ENCODE measurements at places on chromosomes 16 and 17. TPM values are rescaled to one million over a fixed set of nuclear protein-coding genes. Genes with fewer than 3 reads are reported as not detected.

ALDH3A2 gene
- 86.7 TPM for total RNA-seq

DNA sequence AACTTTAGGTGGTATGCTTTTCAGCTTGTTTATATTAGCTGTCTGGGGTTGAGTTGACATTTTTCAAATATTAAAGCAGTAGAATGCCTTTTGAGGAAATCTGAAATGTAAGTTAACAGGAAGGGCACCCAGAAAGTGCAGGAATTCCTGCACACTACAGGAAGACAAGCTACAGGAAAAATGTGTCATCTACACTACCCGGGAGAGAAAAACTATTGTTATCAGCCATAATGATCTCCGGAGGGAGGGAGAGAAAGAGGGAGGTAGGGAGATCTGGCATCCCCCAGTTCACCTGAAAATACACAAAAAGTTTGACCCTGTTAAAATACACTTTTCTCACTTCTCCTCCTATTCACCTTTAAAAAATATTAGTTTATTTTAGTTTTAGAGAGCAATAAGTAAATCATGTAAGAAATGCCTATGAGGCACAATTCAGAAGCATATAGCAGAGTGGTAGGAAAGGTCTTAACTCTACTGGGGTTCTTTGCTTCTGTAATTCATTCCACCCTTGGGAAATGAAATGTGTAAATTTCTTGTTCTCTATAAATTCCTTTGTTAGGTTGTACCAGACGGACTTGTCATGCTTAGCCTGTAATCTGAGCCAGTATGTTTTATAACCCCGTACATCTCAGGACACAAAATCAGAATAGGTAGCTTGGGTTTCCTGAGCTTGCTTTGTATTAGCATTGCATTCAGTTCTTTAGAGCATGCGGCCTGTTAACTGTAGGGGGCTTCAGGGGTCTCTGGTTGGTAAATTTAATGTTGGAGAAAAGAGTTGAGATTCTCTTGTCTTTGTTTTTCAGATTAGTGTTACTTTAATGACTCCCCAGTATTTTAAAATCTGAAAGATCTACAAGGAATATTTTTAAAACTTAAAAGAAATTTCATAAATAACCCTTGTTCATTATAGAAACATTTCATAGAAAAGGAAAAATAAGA lies 3.3 kb downstream of the MAP2K6 start:
- H3K4me3 ChIP-seq, result no peak overlapping the region
- no peaks in the 10 kb centered on the region for H3K27me3 ChIP-seq
- DNase-seq, result no peak
- no peaks in the 10 kb centered on the region for H3K36me3 ChIP-seq
- H3K4me1 ChIP-seq, result peaks cover 12% of the 10 kb centered on the region
- no peak overlapping the region for H3K27ac ChIP-seq

CCDC92B gene
- not detected for total RNA-seq

DNA sequence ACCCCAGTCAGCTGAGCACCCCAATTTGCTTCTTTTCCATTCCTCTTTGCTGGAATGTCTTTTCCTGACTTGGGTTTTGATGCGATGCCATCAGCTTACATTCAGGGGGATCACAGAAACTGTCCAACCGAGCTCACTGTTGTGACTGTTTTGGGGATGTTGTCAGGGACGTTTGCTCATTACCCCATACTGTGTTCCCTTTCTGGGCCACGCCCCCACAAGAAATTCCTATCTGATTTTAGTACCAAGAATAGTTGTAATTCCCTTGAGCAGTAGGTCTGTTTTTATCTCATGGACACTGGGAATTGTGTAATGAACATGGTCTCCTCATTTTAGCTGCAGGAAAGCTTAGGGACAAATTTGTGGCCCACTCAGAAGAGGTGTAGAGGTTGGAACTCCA lies 2.6 kb upstream of the NTN1 start:
- no peak overlapping the region for H3K27ac ChIP-seq
- H3K36me3 ChIP-seq, result no peaks in the 10 kb centered on the region
- peaks cover 27% of the 10 kb centered on the region for H3K27me3 ChIP-seq
- H3K4me1 ChIP-seq, result peaks cover 21% of the 10 kb centered on the region

CORO6 gene
- 139 TPM for total RNA-seq

DNA sequence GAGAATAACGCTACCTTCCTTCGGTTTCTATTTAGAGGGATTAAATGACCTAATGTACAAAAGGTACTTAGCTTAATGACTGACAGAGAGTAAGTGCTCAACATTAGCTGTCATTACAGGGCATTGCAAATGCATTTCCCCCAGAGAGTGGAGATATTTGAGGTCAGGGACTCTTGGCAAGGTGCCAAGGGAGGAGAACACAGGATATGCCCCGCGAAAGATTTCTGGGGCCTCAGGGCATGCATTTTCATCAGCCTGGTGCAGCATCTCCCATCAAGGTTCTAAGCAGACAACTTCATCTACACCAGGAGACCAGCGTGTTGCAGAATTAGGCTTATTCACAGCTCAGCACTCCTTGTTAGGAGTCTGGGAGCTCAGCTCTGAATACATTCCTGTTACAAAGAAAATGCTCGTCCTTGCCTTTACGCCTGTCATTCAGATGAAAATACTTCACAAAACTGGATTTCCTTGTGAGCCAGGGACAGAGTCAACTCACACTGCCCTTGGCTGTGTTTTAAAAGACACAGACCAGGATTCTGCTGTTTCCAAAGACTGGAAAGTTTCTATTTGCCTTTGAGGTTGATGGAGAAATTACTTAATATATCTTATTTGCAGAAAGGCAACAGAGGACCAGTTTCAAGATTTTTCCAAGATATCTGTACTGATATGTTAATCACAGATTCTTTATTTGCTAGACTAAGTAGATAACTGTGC lies 108.2 kb downstream of the VAT1L start:
- H3K36me3 ChIP-seq, result no peaks in the 10 kb centered on the region
- no peaks in the 10 kb centered on the region for H3K27me3 ChIP-seq
- no peak for DNase-seq
- H3K4me1 ChIP-seq, result no peaks in the 10 kb centered on the region

DNA sequence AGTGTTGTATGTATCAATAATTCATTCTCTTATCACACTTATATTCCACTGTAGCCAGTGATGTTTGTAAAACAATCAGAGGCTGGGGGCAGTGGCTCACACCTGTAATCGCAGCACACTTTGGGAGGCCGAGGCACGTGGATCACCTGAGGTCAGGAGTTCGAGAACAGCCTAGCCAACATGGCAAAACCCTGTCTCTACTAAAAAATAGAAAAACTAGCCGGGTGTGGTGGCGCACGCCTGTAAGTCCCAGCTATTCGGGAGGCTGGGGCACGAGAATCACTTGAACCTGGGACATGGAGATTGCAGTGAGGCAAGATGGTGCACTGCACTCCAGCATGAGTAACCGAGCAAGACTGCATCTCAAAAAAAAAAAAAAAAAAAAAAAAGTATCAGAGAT lies 217.0 kb downstream of the CPPED1 start:
- no peaks in the 10 kb centered on the region for H3K36me3 ChIP-seq
- no peak overlapping the region for H3K27ac ChIP-seq
- H3K27me3 ChIP-seq, result no peaks in the 10 kb centered on the region
- no peak overlapping the region for H3K4me3 ChIP-seq
- no peaks in the 10 kb centered on the region for H3K4me1 ChIP-seq

DNA sequence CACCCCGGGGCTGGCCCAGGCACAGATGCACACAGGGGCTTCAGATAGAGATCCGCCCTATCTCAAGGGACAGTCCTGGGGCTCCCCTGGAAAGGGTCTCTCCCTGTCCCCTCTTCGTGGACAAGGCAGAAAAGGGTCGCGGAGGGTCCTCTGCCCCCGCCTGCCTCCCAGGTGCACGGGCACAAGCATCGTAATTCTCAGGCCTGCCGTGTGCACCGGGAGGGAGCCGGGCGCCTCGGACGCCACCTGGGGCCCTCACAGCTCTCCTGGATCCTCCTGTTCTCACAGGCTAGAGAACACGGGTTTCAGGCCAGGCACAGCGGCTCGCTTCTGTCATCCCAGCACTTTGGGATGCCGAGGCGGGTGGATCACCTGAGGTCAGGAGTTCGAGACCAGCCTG lies 11.9 kb upstream of the PABPN1L start:
- no peak overlapping the region for H3K27ac ChIP-seq
- no peaks in the 10 kb centered on the region for H3K36me3 ChIP-seq
- H3K4me3 ChIP-seq, result no peak overlapping the region
- DNase-seq, result no peak

ALDOA gene
- total RNA-seq, result 488 TPM

GRCh38 chr16:67843343-67843765 lies 1.2 kb downstream of the THAP11 start:
- peak overlapping the region; percentile 100 for H3K27ac ChIP-seq
- H3K36me3 ChIP-seq, result no peaks in the 10 kb centered on the region
- no peak for DNase-seq
- no peaks in the 10 kb centered on the region for H3K4me1 ChIP-seq
- H3K4me3 ChIP-seq, result peak overlapping the region; percentile 100

GRCh38 chr17:67218385-67218950 lies 26.5 kb downstream of the HELZ start:
- no peak for DNase-seq
- H3K36me3 ChIP-seq, result no peaks in the 10 kb centered on the region
- no peaks in the 10 kb centered on the region for H3K27me3 ChIP-seq
- peaks cover 9% of the 10 kb centered on the region for H3K4me1 ChIP-seq

GRCh38 chr16:30457743-30458560 lies 12.3 kb upstream of the SEPHS2 start:
- H3K4me3 ChIP-seq, result no peak overlapping the region
- no peak overlapping the region for H3K27ac ChIP-seq
- no peaks in the 10 kb centered on the region for H3K36me3 ChIP-seq
- H3K27me3 ChIP-seq, result no peaks in the 10 kb centered on the region

DNA sequence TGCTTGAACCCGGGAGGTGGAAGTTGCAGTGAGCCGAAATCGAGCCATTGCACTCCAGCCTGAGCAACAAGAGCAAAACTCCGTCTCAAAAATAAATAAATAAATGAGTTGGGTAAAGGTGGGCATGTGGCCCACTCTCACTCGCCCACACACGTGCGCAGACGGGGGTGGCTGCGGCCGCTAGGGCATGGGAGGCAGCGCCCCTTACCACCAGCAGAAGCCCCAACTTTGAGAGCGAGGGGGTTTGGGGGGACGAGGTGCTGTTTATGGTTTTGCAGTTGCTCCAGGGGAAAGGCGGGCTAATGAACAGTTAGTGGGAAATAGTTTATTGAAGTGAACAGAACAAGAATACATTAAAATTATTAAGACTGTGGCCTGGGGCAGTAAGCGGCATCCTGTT lies 14.9 kb upstream of the RBFOX3 start:
- no peaks in the 10 kb centered on the region for H3K4me1 ChIP-seq
- no peak overlapping the region for H3K27ac ChIP-seq
- no peaks in the 10 kb centered on the region for H3K36me3 ChIP-seq

- DNase-seq, result no peak
- no peak overlapping the region for H3K4me3 ChIP-seq
- H3K4me1 ChIP-seq, result no peaks in the 10 kb centered on the region
Measured at GRCh38 chr16:86455116-86455515, 55.2 kb upstream of the FOXF1 start.

DNA sequence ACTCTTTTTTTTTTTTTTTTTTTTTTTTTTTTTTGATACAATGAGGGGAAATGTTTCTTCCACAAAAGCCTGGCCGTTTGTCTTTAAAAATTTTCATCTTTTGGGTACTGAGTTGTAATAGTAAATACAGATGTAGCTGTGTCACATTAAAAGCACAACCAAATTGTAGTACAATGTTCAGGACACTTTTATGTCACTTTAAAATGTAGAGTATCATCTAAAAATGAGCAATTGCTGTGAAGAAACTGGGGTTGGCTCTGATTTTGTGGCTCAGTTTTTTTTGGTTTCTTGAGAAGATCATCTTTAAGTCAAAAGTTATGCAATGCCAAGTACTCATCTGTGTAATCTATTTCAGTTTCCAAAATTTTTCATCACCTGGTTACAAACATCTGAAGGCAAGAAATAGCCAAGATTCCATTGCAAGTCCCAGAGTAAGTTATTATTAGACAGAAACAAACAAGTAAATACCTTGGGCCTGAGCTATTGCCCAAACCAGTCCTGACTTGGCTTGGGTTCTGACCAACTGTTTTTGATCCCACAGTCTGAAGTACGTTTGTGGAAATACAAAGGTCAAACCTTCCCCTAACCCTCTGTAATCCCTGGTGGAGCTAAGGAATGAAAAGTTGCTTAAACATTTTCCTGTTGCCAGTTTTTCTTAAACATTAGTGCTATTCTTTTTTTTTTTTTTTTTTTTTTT lies 717.2 kb downstream of the WWOX start:
- no peaks in the 10 kb centered on the region for H3K36me3 ChIP-seq
- no peak overlapping the region for H3K27ac ChIP-seq
- DNase-seq, result no peak
- no peak overlapping the region for H3K4me3 ChIP-seq
- peaks cover 15% of the 10 kb centered on the region for H3K4me1 ChIP-seq

ALOX12B gene
- total RNA-seq, result not detected

TEX19 gene
- total RNA-seq, result not detected

DNA sequence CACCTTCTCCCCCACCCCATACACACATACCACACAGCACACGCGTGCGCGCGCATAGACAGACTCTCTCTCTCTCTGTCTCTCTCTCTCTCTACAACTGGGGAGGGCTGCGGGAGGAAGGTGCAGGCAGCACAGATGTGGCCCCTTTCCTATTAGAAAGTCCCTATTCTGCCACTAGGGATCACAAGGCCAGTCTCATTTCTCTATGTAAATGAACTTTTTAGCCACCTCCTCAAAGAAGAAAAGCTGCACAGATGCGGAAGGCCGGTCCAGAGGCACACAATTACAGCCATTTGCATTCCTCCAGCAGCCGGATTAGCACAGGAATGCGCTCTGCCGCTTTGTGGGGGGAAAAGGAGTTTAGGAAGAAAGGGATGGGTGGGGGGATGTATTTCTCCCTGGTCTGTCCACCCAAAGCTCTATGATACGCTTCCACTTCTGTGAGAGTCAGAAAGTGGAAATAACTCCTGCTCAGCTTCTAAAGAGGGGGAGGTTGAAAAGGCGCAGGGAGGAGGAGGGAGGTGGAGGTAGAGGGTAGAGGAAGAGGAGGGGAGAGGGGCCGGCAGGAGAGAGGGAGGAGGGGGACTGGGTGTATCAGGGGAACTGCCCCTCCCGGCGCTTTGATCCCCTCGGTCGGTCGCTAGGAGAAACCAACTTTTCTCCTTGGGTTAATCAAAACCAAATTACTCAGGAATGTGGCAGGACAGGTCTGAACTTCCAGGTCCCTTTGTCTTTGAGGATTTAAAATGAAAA lies 11.7 kb downstream of the ZFHX3 start:
- H3K36me3 ChIP-seq, result no peaks in the 10 kb centered on the region
- no peak overlapping the region for H3K4me3 ChIP-seq
- peak overlapping the region; percentile 33 for H3K27ac ChIP-seq

GRCh38 chr17:64777415-64778239 lies 115.5 kb upstream of the SMURF2 start:
- no peaks in the 10 kb centered on the region for H3K4me1 ChIP-seq
- H3K27me3 ChIP-seq, result no peaks in the 10 kb centered on the region
- H3K36me3 ChIP-seq, result peaks cover 8% of the 10 kb centered on the region
- peak overlapping the region; percentile 44 for H3K4me3 ChIP-seq
- peak overlapping the region; percentile 21 for H3K27ac ChIP-seq

- H3K27me3 ChIP-seq, result no peaks in the 10 kb centered on the region
- peaks cover 9% of the 10 kb centered on the region for H3K4me1 ChIP-seq
- peak overlapping the region; percentile 6 for H3K27ac ChIP-seq
- H3K36me3 ChIP-seq, result no peaks in the 10 kb centered on the region
- no peak for DNase-seq
Measured at GRCh38 chr17:15404106-15405057, 63.0 kb upstream of the TEKT3 start.

SRL gene
- 1.8 TPM for total RNA-seq

PITPNM3 gene
- total RNA-seq, result 3.1 TPM

Measured in tibial nerve (tissue), 4 donors.